Stimulated activated CD8-positive, alpha-beta memory T cell treated with anti-CD3 and anti-CD28 coated beads, Interleukin-7, amount 100 ng/mL, for 1 hour (primary cell): ENCODE measurements at places on chromosomes 3 and 15.

GRCh38 chr15:70783610-70784022 is 20.3 kb upstream of the UACA start:
- no peak for DNase-seq

- DNase-seq = peak; percentile 75
Observed at GRCh38 chr3:195909644-195910498, 1.5 kb upstream of the TNK2 start.

DNA sequence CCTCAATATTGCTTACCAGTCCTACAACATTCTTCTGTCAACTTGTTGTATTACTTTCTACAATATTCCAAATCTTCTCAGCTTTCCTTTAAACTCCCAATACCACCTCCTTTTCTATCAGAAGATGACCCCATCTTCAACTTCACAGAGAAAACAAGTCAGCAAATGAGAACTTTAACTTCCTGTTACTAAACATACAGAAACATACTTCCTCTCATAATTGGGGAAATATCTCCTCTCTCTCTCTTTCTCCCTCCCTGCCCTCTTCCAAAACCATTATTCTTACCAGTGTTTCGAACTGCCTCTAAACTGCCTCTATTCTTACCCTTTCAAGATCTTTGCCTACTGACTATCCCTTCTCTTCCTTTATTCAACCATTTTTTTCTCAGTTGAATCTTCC is 1.8 kb upstream of the SNAP23 start:
- DNase-seq = no peak

DNA sequence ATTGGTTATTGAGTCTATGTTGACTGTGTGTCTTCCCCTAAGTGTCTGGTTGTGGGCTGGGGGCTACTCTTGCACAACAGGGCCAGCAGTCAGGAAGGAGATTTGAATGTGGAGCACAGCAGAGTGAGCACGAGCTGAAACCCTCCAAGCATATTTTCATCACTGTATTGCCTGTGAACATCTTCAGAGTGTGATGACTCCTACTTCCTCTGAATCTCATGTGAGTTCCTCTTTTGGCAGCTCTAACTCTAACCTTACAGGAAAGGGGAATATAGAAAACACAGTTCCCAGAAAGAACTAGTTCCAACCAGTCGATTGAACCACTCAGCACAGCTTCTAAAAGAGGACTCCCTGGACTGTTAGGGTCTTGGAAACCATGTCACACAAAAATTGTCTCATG is 211.6 kb downstream of the RAP2B start:
- DNase-seq = no peak

DNA sequence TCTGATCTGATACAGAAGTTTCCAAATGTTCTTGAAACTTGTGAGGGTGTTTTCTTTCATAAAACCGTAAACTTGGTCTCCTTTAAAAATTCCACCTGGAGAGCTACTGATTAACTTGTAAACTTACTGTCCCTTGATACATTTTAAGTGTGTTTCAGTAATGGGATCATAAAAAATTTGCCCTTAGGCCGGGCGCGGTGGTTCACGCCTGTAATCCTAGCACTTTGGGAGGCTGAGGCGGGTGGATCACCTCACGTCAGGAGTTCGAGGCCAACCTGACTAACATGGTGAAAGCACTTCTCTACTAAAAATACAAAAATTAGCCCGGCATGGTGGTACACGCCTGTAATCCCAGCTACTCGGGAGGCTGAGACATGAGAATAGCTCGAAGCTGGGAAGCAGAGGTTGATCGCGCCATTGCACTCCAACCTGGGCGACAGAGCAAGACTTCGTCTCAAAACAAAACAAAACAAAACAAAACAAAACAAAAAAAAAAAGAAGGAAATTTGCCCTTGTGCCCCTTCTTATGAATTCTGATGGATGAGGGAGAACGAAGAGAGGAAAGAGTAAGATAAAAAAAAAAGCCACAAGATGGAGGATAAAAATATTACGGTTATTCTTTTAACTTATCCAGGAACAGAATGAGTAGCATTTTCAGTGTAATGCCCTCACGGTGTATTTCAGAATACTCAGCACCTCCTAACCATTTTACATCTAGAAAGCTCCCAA is 32.1 kb upstream of the AP4E1 start:
- DNase-seq = no peak

- DNase-seq = no peak
Observed at GRCh38 chr3:74075241-74075640, 450.5 kb upstream of the PDZRN3 start.

- no peak for DNase-seq
Observed at GRCh38 chr15:25795712-25796111, 67.4 kb downstream of the ATP10A start.

- no peak for DNase-seq
Observed at GRCh38 chr3:62587579-62588031, 214.3 kb upstream of the FEZF2 start.

DNA sequence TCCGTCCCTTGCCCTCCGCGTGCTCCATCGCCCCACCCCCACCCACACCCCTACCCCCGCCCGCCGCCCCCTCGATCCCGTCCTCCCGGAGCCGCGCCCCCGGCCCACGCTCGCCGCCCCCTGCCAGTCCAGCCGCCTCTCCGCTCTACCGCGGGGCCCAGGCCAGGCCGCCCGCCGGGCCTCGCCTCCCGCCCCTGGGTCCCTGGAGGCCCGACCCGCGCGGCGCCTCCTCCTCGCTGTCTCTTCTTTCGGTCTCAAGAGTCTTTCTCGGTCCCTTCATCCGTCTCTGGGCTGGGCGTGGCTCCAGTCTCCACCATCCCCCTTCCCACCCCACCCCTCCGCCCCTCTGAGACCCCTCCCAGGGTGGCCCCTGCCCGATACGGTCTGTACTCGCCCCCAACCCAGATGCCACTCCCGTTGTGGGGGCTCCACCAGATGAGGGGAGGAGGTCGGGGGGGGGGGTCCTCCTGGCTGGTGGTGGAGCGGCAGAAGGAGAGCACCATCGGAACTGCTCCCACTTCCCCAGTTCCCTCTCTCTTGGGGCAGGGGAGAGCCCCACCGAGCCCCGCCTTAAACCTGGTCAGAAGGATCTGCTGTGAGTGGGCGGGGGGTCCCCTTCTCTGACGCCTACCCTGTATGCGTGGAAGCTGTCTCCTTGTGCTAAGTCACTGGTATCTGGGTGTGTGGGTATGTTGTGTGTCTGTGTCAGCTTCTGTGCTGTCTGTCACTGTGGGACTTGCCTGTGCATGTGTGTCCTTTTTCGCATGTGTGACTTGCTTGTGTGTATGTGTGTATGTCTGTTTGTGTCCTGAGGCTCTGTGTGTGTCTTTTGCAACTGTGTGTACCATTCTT is 1.0 kb downstream of the PRKCD start:
- DNase-seq = no peak

GRCh38 chr3:50436114-50436674 is 67.2 kb downstream of the CACNA2D2 start:
- DNase-seq = peak; percentile 52

- DNase-seq = no peak
Observed at GRCh38 chr3:150741497-150742140, 21.4 kb downstream of the SIAH2 start.

DNA sequence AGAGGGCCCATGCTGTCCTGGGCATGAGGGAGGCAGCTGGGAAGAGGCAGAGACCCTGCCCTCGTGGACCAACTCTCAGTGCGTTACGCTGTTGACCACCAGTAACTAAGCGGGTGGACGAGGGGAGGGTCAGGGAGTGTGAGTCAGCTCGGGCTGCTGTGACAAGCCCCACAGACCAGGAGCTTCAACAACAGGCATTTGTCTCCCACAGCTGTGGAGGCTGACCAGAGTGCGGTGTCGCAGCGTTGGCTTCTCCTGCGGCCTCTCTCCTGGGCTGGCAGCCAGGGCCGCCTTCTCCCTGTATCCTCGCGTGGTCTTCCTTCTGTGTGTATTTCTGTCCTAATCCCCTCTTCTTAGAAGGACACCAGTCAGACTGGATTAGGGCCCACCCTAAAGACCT is 13.0 kb downstream of the EFCC1 start:
- DNase-seq = no peak

- DNase-seq = no peak
Observed at GRCh38 chr15:100252779-100253417, 88.9 kb downstream of the ADAMTS17 start.

DNA sequence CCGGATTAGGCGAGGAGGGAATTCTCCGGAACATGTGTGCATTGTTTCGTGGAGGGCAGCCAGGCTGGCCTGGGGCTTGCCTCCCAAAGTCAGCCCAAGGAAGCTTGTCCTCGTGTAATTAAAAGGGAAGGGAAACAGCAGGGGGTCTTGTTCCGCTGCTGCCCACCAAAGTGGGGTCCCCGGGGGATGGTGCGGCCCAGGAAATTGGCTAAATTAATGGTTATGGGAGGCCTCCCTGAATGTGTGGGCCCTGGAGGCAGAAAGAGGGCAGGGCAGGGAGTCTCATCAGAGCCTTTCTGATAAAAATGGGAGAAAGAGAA is 118.1 kb downstream of the OPA1 start:
- no peak for DNase-seq

DNA sequence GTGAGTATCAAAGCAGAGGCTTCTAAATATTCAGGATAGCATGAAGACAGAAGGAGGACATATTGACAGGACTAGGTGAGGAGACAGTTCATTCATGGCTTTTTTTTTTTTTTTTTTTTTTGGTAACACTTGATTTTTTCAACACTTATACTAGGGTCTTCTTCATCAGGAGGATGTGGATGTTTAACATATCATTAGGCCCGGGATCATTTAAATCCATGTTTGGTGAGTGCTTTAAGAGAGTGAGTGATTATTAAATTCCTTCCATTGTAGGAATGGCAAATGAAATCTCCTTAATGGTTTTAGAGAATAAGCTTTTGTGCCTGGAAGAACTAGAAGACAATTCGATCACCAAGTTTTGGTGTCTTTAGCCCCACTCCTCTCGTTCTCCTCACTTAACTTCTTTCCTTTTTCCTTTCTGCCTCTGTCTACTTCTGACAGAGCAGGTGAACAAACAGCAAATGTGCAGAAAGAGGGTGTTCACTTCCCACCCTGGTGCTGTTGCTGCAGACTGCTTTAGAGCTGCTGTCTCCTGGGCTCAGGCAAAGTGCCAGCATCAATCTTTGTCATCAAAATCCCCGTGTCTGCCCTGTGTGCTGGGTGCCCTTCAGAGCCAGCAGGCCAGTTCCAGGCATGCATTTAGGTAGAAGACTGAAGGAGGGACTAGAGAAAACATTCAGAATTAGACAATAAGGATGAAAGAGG is 35.6 kb upstream of the RAB11A start:
- DNase-seq = no peak

GRCh38 chr3:14822670-14823390 is 4.1 kb downstream of the FGD5 start:
- no peak for DNase-seq

GRCh38 chr3:114213627-114214541 is 23.5 kb downstream of the ZNF80 start:
- peak; percentile 40 for DNase-seq

GRCh38 chr3:186418671-186419145 is 56.7 kb upstream of the DGKG start:
- no peak for DNase-seq

DNA sequence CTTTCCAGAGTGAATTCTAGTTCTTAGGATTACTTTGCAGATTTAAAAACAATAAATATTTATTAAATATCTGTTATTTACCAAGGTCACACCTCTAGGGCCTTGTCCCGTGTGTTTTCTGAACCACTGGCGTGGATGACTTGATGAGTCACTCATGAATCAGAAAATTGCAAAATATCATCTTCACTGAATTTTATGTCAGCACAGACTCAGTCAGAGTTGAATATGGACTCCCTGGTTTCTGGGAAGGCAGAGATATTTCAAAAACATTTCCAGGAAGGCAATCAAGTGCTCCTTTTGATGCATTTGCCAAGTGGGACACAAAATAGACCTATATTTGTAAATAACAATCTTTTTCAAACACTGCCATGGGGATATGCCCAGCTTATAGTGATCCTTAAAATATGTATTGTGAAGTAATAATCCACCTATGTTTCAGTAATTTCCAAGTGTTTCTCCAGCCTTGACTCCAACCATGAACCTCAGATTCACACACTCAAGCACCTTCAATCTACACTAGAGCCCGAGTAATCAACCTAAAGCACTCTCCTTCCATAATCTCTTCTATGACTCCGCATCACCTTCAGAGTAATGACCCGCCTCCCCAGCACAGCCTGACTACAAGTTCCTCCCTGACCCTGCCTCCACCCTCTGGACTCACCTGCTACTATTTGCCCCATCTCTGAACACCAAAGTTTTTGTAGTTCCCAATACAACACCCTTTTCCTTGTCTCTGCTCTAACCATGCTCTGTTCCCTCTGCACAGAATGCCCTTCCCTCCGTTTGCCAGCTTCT is 24.3 kb downstream of the DPH3 start:
- no peak for DNase-seq

DNA sequence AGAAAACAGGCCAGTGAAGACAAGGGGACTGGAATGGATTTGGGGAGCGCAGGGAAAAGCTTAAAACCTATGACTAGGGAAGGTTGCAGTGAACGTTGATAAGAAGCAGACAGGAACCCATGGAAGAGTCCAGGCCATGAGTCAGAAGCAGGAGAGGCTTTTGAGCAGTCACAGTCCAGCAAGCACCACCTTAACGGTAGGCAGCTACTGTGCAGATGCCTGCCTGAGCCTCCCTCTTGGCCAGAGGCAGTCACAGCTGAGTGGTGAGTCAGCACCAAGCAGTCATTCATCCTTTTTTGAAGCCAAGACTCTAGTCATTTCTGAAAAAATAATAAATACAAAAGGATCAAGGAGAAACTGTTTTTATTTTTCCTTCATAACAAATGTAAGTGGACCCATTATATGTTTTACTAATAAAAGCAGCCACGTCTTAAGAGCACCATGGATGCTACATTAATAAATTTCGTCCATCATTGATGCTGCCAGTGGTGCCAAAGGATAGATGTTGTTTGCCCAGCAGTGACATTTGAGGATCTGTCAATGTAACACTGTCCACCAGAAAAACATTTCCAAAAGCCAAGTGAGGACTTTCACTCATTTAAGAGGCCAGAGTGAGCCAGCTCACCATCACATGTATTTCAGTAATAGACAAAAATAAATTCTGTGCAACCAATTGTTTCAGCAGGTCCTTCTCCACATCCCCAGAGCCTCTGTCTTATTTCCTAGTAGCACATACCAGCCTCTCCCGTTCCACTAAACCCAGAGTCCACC is 42.1 kb upstream of the ACTC1 start:
- no peak for DNase-seq

DNA sequence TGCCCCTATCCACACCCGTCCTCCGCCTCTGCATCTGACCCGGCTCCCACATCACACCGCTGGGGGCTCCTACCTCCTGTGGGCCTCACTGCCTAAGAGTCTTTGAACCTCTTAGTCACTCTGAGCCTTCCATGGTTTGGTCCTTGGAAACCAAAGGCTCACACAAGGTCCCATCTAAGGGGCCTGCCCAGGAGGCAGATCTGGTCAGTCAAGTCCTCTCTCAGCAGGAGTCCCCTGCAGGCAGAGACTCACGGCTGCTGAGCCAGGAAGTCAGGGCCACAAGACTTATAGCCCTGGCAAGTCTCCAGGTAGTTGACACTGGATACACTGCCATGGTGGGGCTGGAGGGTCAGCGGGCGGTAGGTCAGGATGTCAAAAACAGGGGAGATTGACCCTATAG is 31.2 kb upstream of the ALDH1L1 start:
- no peak for DNase-seq

- no peak for DNase-seq
Observed at GRCh38 chr3:62876064-62876463, 848 bp upstream of the CADPS start.
